Stimulated activated CD8-positive, alpha-beta memory T cell treated with anti-CD3 and anti-CD28 coated beads, Interleukin-15, amount 100 ng/mL, for 24 hours (primary cell): ENCODE measurements at places on chromosomes 3 and 15.

DNA sequence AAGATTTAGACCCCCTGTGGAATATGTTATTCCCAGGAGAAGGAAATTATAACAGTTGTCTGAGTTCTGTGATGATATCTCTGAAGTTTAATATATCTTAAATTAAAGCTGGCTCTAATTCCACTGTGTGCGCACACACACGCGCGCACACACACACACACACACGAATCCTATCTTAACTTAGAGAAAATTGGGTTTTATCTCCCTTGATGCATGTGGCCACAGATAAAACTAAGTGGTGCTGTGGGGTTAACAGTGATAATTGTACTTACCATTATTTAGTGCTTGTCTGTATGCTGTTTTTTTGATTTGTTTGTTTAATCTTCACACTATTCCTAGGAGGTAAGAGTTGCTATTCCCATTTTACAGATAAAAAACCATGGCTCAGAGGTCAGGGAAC lies 7.4 kb downstream of the EEFSEC start:
- no peak for DNase-seq

- DNase-seq: no peak
These were observed 281.7 kb downstream of the XXYLT1 start for GRCh38 chr3:194989241-194989640.

GRCh38 chr3:8460050-8460708 lies 41.4 kb upstream of the LMCD1 start:
- no peak for DNase-seq

- no peak for DNase-seq
These were observed 8.1 kb upstream of the LRRC2 start for GRCh38 chr3:46574243-46574646.

DNA sequence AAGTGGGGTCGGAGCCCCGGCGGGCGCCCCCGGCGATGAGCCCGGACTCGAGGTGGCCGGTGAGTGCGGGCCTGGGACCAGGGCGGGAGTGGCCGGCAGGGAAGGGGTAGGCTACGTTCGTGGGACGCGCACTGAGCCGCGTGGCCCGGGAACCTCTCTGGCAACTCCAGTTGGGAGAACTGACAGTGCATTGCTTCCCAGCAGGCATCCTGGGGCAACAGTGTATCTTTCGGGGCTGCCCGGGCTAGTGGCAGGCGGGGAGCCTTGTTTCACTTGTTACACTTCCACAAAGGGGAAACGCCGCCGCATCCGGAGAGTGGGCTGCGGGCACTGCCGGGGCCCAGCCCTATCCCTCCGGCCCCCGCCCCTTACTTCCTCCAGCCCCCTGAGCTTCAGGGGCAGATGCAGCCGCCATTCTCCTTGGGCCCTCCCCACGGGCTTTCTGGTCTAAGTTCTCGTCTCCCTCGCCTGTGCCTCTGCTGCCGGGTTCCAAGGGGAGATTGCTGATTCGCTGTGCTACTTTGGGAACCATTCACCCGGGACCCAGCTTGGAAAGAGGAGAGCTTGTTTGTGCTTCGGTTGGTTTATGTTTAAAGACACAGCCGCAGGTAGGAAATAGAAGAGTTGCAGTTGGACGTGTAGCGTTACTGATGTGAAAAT lies 675 bp downstream of the BRPF1 start:
- DNase-seq: no peak

- DNase-seq: no peak
These were observed 79.5 kb downstream of the KBTBD8 start for GRCh38 chr3:67077656-67078055.

- no peak for DNase-seq
These were observed 7.4 kb downstream of the MESD start for GRCh38 chr15:80982205-80982604.

- no peak for DNase-seq
These were observed 66.2 kb upstream of the ONECUT1 start for GRCh38 chr15:52856286-52856685.

GRCh38 chr3:110756705-110757104 lies 314.9 kb upstream of the NECTIN3 start:
- DNase-seq: no peak

DNA sequence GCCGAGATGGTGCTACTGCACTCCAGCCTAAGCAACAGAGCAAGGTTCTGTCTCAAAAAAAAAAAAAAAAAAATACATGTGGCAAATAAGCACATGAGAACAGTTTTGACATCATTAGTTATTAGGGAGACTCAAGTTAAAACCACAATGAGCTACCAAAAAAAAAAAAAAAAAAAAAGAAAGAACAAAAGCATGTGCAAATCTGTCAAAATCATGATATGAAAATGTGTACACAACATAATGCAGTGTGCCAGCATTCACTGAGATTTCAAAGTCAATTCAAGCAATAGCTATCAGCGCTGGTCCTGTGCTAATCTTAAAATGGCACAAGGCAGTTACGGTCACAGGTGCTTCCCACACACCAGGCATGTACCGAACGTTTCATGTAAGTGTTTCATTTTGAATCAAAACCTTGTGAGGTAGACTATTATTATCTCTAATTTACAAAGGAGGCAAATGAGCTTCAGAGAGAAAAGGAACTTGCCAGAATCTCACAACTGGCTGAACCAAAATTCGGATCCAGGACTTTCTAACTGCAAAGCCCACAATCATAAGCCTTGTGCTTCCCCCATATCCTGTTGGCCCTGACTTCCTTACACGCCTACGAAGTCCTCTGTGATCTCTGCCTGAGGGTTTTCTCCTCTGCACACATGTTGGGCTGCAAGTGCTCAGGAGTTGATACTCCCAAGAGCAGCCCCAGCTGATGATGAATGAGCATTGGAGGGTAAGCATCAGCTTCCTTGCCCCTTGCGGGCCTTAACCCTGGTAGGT lies 200.1 kb upstream of the PROK2 start:
- no peak for DNase-seq

DNA sequence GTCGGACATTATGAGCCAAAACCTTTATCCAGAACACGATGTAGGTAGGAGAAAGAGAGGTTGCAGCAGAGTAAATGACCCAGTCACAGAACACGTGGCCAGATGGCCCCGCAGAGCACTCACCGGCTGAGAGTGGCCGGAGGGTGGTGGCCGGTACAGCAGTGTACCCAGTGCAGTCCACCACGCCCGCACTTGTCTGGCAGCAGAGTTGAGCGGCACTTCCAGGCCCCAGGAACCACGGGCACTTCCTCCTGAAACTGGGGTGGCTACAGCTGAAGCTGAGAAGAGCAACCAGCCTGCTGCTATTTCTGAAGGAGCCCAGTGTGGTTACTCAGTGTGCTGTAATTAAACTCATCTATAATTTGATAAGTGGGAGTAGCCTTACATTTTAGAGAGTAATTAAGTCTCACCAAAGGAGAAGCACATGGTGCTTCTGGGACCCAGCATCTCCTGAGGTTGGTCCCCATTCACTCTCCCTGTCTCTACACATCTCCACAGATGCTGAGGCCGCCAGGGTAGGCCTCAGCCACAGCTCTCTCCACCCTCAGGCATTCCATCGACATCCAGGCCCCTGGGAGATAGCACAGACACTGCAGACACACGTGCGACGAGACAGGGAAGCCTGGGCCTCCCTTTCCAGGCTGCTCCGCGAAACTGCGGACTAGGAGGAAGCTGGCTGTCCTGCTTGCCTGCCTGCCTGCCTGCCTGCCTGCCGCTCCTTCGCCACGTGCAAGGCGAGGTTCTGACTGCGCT lies 49.8 kb downstream of the BDH1 start:
- no peak for DNase-seq

GRCh38 chr3:105752791-105753415 lies 115.9 kb downstream of the CBLB start:
- DNase-seq: no peak

DNA sequence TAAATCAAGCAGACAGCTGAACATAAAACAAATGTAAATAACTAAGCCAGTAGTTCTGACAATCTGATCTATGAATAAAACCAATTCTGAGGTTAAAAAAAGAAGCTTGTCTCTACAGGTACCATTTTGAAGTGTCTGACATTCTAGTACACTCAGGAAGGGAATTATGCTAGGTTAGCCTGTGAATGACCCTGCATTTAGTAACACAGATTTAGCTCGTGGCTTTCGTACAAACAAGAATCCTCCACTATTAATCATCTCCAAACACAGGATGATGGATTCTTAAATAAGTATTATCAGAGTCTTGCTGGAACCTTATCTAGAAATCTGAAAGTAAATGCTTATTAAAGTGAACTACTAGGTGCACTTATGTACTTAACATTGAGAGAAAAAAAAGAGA lies 1120.1 kb downstream of the ROBO1 start:
- no peak for DNase-seq

GRCh38 chr3:126418661-126419131 lies 24.0 kb downstream of the CFAP100 start:
- DNase-seq: no peak

- DNase-seq: no peak
These were observed 165.4 kb upstream of the AGTR1 start for GRCh38 chr3:148532326-148532725.

DNA sequence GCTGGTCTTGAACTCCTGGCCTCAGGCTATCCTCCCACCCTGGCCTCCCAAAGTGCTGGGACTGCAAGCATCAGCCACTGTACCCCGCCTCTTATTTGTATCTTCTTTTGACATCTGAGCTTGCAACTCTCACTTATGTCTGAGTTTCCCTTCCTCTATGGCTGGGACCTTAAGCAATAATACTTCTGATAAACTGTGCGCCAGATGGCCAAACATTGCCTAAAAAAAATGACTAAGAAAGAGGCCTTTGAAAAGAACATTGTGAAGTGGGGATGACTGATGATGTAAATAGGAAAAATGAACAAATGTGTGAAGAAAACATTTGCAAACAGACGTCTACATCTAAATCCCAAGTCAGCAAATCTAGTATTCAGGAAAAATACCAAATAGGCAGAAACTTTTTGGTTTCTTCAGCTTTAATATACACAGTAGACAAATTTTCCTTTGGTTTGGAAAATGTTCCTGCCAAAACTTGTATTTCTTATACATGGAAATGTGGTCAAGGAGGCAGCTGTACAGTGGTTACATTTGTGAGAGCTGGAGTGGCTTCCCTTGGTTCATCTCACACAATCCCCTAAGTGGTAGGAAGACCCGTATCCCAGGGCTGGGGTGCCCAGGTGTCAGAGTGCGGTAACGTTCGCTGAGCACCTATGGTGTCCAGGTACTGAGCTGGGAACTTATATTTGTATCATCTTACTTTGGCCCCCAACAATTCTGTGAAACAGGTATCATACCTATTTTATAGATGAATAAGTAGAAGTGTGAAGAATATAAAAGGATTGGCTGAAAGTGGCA lies 11.6 kb upstream of the TFRC start:
- no peak for DNase-seq

DNA sequence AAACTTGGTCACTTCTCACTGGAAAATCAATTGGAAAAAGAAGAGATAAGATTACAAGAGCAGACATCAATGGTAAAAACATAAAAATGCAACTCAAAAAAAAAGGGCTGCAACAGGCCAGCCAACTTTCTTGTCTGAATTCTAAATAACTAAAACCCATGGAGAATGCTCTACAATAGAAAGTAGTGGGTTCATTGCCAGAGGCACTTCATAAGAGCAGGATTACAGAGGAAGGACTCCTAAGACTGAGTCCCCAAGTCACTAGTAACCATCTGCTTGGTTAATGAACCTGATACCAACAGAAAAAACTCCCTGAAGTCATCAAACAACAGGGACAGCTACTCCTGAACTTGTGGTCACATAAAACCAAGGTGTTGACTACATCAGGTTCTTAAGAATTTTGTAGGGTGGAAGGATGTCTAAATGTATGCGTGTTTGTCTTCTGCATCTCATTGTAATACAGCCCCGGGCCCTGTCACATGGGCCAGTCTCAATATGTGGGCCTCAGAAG lies 148.6 kb downstream of the IMPG2 start:
- DNase-seq: no peak

GRCh38 chr15:99925661-99926461 lies 192.6 kb upstream of the LYSMD4 start:
- DNase-seq: peak; percentile 40

- no peak for DNase-seq
These were observed 474.4 kb downstream of the NTRK3 start for GRCh38 chr15:87781959-87782625.

DNA sequence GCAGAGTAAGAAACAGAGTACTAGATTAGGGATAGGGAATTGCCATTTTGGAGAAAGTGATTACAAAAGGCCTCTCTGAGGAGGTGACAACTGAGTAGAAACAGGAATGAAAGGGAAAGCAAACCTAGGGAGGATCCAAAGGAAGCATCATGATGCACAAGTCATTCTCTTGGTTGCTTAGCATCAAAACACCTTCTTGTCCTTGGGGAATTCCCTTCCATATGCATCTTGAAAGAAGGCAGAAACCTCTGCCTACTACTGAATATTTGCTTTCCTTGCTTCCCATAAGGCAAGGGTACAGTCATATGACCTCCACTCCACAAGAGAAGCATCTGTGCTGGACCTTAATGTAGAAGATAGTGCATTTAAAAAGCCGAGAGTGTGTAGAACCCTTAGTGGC lies 24.1 kb downstream of the GABPB1 start:
- no peak for DNase-seq

DNA sequence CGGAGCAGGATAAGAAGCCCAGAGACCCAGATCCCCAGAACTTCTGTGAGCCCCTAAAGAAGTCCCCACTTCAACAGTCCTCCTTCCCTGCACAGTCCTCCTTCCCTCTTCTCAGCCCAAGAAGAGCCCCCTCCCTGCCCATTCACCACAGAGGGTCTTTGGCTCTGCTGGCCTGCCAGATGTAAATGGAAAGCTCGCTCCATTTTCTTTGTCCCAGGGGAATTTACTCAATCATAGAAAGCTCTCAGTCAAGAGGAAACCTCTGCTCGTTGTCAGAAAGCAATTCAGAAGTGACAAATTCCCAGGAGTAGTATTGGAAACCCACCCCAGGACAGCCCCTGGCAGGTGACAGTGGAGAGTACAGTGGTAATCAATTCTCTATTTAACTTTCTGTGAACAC lies 105.5 kb upstream of the SMAD3 start:
- no peak for DNase-seq

DNA sequence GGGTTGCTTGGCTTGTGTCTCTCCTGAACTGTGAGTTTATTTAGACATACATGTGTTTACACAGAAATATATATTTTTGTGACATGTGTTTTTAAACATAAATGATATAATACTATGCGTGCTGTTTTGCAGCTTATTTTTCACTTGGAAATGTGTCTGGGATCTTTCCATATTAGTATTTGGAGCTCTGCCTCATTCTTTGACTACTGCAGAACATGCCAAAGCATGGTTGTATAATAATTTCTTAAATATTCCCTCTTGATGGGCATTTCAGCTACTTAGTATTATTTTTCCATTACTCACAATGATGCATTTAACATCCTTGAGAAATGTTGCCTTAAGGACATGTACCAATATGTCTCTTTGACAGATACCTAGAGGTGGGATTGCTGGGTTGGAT lies 19.5 kb downstream of the ANAPC13 start:
- no peak for DNase-seq

- DNase-seq: no peak
These were observed 7.4 kb downstream of the EDEM1 start for GRCh38 chr3:5194801-5195509.
